ENCODE measurements at places on chromosomes 13 and 19.
A peak's percentile ranks its signal among the peaks of the same experiment; 100 is the strongest.

DNA sequence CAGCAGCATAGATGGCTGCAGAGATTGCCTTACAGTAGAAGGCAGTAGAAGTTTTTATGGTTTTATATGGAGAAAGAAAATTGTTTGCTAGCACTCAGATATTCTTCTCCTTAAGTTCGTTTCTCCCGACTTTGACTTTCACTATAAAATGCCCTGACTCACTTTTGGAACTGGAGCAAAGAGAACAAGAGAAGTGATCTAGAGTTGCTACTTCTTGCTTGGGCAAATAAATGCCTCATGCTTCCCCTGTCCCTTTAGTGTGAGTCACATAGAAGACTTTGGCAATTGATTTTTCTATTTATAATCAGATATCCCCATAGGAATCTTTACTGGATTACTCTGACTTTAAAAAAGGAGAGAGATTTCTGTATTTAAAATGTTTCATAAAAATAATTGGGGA lies 46.9 kb downstream of the ITGBL1 start:
- DNase-seq, result no peak

- no peak for DNase-seq
These were observed 610.0 kb downstream of the EFNB2 start for GRCh38 chr13:105925496-105925895.

- no peak for DNase-seq
These were observed 39.3 kb upstream of the ISYNA1 start for GRCh38 chr19:18477042-18477779.

GRCh38 chr19:46294494-46294893 lies 2.3 kb upstream of the HIF3A start:
- DNase-seq, result no peak

GRCh38 chr19:41156207-41156606 lies 36.8 kb upstream of the CYP2S1 start:
- no peak for DNase-seq

DNA sequence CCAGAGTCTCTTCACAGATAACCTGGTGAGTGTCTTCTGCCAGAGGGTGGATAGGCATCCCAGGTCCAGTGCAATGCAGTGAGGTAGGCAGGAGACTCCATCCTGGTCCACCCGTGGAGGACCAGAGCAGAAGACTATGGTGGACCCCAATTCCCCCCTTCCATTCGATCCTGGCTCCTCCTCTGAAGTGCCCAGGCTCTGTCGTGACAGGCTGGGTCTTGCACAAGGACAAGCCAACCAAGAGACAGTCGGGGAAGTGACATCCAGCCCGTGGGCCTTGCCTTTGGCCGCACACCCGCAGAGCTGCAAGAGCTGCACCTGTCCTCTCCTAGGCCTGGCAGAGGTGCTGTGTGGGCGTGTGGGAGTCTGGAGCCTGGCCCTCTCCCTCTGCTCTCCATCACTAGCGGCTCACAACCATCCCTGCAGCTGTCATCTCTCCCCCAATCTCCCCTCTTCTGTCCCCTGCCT lies 3.1 kb downstream of the ZNF784 start:
- DNase-seq, result no peak

- DNase-seq, result no peak
These were observed 616.3 kb downstream of the TBC1D4 start for GRCh38 chr13:74865656-74866055.

DNA sequence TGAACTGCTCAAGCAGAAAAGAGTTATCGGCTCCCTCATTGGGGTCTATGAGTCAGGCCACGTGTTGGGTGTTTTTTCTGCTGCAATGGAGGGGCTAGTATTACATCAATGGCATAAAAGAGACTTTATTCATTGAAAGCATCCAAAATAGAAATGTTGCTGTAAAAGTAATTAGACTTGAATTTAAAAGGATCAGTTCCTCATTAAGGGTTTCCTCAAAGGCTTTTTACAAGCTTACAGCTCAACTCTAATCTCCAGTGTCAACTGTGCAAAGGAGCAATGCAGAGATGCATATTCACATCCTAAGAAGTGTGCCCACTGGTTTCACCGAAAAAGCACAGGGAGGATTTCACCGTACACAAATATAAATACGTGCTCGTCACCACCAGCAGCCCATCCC lies 300.3 kb downstream of the FOXO1 start:
- no peak for DNase-seq

- peak; percentile 11 for DNase-seq
These were observed 213.4 kb downstream of the ENOX1 start for GRCh38 chr13:43573361-43573740.

GRCh38 chr19:44643605-44644401 lies at the start of gene PVR:
PVR (plus strand) TSS chr19:44643910; CDS start chr19:44644097, 187 bp downstream.
- DNase-seq, result no peak

DNA sequence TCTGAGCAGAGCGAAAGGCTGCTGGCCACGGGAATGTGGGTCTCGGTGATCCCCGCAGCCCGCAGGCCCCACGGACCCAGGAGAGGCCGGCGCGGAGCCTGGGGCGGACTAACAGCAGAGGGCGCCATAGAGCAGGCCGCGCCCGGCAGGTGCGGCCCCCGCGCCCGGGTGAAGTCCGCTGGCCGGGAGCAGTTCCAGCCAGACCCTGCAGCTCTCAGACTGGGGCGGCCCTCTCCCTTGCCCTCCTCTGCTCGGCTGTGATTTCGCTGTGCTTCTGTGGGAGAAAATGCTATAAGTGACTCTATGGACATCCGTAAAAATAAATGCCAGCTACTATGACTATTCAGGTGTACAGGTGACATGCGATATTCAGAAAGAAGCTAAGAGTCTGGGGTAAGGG lies 37.7 kb downstream of the GSX1 start:
- DNase-seq, result no peak

- no peak for DNase-seq
These were observed 42.4 kb upstream of the RFC3 start for GRCh38 chr13:33775339-33776108.

- DNase-seq, result no peak
These were observed 483.3 kb upstream of the SPRY2 start for GRCh38 chr13:80824229-80824628.

DNA sequence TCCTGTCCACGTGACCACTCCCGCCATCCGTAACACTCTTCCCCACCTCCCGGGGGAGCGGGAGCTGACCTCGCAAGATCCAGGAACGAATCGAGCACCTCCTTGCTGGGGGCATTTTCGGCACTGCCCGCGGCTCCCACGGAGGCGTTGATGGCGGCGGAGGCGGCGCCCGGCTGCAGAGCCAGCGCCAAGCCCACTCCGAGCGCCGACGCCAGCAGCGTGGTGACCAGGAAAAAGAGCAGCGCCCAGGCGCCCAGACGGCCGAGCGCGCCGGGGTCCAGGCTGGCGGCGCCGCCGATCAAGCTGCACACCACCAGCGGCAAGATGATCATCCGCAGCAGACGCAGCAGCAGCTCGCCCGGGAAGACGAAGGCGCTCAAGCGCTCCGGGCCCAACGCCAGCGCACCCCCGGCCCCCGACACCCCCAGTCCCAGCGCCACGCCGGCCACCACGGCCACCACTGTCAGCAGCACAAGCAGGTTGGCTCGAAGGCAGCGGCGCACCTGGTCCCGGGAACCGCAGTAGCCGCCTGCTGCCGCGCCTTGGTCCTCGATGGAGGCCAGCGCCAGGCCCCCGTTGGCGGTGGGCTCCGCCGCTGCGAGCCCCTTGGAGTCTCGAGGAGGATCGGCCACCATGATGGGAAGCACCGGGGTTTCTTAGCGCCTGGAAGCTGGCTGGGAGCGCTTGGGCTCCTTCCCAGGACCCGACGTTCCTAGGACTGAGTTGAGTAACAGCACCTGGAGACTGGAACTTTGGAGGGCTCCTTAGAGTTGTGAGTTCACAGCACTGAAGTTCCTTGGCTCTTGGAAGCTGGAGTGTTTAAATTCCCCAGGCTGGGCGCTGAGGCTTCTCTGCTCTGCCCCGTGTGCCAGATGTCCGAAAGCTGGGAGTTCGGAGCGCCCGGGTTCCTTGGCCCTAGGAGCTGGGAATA lies 798 bp downstream of the SLC1A5 start:
- DNase-seq, result no peak

- DNase-seq, result no peak
These were observed 133.6 kb upstream of the MYO16 start for GRCh38 chr13:108495646-108496361.

GRCh38 chr19:18775586-18776287 lies 15.4 kb downstream of the COMP start:
- DNase-seq, result no peak

GRCh38 chr13:71610876-71611275 lies 256.1 kb downstream of the DACH1 start:
- no peak for DNase-seq

DNA sequence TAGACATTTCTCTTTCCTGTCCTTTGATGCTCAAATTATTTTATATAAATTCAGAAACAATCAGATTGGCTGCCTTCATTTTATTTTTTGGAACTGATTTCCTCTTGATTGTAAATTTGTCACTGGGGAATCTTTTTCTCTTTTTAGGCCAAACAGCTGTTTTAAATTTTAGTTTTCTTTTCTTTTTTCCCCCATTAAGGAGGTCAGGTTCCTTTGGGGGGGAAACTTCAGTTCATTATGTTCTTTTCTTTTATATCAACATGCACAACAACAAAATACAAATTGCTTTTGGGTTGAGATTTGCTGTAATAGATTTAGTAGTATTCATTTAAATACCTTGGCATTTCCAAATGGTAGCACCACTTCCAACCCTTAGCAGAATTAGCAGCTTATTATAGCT lies 264.8 kb upstream of the SPRY2 start:
- no peak for DNase-seq

DNA sequence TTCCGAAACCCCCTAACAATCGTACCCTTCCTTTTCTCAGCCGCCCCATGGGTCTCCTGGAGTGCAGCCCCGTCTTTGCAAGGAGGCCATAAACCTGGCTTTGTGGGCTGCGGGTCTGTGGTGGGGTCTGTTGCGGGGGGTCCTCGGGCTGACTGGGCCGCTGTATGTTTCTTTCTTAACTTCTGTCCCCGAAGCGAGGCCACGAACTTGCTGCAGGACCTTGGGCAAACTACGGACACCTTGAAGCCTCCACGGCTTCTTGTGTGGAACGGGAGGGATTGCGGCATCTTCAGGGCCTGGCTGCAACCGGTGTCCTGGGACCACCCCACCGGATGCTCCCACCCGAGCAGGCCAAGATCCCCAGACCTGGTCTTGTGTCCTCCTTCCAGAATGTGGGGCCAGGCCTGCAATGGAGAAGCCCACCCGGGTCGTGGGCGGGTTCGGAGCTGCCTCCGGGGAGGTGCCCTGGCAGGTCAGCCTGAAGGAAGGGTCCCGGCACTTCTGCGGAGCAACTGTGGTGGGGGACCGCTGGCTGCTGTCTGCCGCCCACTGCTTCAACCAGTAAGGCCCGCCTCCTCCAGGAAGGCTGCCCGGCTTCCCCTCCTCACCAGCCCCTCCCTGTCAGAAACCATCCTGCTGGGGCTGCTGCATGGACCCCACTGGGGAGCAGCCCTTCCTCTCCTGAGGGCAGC lies 12.0 kb downstream of the TIMM13 start:
- no peak for DNase-seq

GRCh38 chr13:112964971-112965492 lies 4.0 kb upstream of the MCF2L start:
- no peak for DNase-seq
